NCI-H2227 treated with DMSO at 0.1 percent for 48 hours (cell line): ENCODE measurements at places on chromosomes 6 and 20.

GRCh38 chr6:44701637-44702101 is 314.2 kb downstream of the CDC5L start:
- no peak for DNase-seq

DNA sequence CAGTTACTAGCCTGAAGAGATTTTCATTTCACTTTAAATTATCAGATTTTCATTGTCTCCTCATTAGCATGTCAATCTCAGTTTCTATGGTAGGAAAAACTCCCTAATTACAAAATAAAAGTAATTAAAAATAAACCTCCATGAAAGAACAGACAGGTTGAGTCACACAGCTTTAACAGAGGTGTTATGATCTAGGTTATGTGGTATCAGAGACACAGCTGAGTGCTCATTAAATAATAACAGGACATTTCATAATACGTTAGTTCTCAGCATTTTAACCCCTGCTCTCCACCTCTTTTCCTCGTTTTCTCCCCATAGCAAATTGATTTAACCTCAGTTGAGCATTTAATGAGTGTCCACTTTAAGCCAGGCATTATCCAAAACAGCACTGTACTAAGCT is 21.9 kb downstream of the TPBG start:
- DNase-seq, result no peak

- DNase-seq, result no peak
Measured at GRCh38 chr20:58701431-58702160, 9.0 kb downstream of the NPEPL1 start.

GRCh38 chr20:23129266-23129665 is 43.1 kb upstream of the CD93 start:
- no peak for DNase-seq

- DNase-seq, result no peak
Measured at GRCh38 chr20:52056203-52057062, 135.1 kb downstream of the ZFP64 start.

DNA sequence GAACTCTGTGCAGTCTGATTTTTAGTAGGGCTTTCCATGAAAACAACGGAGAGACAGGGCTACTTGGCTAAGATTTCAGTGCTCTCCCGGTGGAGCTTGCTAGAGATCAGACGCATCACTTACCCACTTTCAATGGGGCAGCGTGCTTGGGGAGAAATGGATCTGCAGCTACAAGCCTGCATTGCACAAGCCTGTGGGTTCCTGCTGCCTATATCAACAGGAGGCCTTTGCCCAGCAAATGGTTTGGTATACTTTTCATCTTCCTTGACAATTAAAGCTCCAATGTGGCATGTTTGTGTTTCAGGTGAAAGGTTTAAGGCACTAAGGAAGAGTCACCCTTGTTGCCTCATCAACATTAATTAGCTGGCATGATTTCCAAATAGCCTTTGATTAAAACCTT is 136.0 kb upstream of the FOXQ1 start:
- DNase-seq, result no peak

- peak; percentile 64 for DNase-seq
Measured at GRCh38 chr20:45044084-45044573, 56.8 kb downstream of the KCNS1 start.

DNA sequence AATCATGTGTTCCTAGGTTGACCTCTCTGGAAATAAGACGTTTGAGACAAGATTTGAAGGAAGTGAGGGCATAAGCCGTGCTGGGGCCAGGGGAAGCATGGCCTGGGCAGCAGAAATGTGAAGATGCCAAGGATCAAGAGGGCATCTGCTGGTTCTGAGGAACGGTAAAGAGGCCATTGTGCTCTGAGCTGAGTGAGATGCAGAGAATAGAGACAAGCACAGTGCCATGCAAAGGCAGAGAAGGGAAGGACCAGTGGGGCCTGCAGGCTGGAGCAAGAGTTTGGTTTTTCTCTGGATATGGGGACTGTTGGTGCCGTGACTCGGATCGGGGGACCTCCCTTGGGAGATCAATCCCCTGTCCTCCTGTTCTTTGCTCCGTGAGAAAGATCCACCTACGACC is 50.8 kb downstream of the SMPDL3A start:
- no peak for DNase-seq

GRCh38 chr20:53873230-53873604 is 197.2 kb downstream of the BCAS1 start:
- DNase-seq, result no peak

DNA sequence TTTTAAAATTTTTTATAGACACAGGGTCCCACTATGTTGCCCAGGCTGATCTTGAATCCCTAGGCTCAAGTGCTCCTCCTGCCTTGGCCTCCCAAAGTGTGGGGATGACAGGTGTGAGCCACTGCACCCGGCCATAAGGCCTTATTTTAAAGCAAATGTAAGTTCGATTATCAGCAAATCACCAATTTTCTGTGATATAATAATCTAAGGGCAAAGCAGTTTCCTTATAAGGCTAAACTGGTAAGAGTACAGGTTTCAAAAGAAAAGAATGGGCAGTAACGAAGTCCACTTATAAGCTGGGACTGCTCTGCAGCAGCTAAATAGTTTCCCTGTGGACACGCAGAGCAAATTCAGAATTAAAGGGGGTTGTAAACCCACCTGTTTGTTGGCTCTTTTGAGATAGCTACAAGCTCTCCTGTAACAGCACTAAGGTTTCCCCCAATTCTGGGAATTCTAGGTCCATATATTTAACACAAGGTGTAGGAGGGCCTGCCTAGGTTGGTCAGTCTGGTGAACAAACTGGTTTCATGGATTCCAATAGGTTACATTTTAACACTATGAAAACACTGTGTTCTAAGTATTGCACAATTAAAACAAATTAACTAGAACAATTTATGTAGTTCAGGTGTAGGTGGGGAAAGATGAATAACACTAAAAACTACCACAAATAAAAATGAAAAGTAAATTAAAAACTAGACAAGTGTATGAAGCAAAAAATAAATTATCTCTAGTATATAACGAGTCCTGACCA is 26.3 kb downstream of the LHFPL5 start:
- no peak for DNase-seq
